ENCODE measurements at places on chromosomes 3 and 15.

DNA sequence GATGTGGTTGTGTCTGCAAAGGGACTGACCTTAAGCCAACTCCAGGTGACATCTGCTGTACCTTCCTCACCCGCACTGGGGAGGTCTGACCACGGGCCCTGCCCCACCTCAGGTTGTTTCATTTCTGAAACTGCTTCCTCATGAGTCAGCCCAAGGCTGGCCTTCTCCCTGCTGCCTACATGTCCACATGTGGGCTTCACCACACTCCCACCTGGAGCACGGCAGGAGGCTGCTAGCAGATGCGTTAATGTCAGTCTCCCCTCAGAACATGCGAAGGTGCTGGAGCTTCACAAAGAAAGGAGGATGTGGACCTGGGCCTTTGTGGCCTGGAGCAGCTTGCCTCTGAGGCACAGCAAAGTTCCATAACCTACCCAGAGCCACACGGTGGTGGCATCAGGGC is 69.4 kb upstream of the PLXNA1 start:
- no peak for DNase-seq

GRCh38 chr15:88897456-88898194 is 2.3 kb upstream of the HAPLN3 start:
- DNase-seq = peak; percentile 38

DNA sequence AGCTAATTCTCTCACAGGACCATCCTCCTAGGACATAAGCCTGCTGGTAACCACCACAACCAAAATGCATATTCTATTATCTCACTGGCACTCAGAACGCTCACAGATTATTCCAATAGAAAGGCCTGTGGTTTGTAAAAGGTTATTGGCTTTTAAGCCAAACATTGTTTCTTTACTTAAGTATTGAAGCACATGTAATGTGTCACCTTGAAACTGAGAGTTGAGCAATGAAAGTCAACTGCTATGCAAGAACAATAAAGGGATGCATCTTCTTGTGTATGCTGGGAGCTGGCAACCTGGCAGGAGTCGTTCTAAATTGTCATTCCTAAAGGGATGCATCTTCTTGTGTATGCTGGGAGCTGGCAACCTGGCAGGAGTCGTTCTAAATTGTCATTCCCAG is 298.6 kb upstream of the DNAJC19 start:
- DNase-seq = no peak

GRCh38 chr3:30282154-30282696 is 324.2 kb upstream of the TGFBR2 start:
- DNase-seq = no peak

GRCh38 chr3:13308380-13308801 is 111.7 kb downstream of the NUP210 start:
- DNase-seq = no peak

DNA sequence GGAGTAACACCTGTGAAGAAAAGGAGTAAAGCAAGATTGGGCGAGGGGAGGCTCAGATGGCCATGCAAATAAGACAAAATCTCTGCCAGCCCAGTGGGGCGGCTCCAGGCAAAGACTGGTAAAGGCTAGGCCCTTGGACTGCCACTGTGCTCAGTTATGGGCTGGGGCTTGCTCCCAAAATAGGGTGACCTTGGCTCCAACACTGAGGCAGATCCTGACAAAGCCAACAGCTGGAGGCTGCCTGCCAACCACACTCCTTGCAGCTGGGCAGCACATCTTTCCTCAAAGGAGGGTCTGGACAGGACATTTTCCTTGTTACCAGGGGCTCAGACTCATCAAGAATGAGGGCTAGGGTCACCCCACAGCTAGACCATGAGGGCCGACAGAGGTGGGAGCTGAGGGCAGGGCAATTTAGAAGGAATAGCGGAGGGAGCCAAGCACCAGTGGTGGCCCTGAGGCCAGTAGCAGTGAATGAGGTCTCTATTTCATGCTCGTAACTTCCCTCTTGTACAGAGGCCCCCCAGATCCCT is 86.1 kb downstream of the CHRD start:
- DNase-seq = no peak

DNA sequence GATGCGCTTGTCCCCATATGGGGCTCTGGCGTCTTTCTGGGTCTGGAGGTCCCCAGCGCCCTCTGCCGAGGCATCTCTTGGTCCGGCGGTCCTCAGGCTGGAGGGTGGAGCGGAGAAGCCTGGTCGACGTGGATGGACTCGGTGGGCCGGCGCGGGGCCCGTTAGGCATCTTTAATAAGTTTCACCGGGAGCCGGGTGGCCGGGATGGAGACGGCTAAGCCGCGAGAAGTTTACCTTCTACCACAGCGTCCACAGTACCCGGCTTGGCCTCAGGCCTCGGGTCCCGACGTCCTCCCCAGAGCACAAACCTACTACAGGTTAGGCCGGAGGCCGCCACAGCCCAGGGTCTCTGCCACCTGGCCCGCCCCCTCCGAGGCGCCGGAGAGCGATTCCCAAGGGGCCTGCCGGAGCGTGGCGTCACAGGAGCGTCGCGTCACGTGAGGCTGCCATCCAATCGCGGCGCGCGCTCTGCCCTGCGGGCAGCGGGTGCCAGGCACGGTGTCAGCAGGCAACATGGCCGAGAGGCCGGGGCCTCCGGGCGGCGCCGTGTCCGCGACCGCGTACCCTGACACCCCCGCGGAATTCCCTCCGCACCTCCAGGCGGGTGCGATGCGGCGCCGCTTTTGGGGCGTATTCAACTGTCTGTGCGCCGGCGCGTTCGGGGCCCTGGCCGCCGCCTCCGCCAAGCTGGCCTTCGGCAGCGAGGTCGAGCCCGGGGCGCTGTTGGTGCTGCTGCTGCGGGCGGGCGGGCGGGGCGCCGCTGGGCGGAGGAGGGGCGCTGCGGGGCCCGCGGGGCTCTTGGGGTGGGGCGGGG is at the start of gene TMEM42:
Gene TMEM42, plus strand, starts transcription at position 501 of the 814 bp plus-strand sequence. Its CDS starts 13 bp downstream, at position 514.
- peak; percentile 92 for DNase-seq

DNA sequence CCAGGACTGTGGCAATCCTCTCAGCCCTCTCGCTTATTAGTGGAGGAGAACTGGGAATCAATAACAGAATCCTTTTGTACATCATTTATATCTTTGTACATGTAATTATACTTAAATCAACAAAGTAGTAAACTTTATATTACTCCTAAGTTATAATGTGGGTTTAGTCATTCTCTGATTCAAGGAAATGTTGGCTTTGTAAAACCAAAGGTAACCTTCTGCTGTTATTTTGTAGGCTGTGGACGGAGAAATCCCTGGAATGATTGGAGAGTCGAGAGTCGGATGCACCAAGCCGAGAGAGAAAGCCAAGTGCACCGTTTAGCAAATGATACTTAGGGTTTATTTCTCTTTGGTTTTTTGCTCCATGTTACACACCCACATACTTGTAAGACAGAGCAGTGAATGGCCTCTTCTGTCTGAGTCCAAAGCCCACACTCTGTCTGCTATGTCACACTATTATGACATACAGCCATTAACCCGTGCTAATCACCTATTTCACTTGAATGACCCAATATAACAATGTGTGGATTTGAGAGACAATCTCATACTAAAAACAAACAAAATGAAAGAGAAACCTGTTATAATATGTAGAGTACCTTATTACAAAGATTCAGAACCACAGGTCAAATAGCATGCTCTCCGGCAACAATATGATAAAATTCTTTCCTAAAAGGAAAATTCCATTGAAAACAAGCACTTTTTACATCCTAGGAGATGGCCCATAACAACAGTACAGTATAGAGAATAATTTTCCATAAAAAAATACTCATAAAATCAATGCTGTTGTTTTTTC is 72.2 kb downstream of the MECOM start:
- no peak for DNase-seq

DNA sequence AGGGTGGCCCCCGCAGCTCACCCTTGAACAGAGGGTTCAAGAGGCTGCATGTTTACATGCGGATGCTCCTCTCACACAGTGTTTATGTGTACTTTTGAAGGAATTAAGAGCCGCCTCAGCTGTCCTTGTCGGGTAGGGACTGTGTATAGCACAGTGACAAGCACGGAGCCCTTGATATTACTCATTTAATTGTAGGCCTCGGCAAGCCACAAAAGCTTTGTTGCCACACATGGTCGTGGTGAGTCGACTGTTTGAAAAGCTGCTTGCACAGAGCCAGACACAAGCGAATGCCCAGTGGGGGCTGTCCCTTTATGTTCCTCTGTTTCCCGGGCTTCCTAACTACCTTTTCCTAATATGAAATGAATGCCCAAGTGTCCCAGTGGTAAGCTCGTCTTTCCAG is 4.5 kb downstream of the ESYT3 start:
- no peak for DNase-seq

Measured in naive B cell (primary cell).